ENCODE measurements at places on chromosomes 1 and 21. TPM values are rescaled to one million over a fixed set of nuclear protein-coding genes. Genes with fewer than 3 reads are reported as not detected.

SPATA21 gene
- total RNA-seq: not detected

CRYAA gene
- not detected for total RNA-seq

LCE3D gene
- total RNA-seq: not detected

FCGR1A gene
- not detected for total RNA-seq

- no peak for DNase-seq
Observed at GRCh38 chr1:22582661-22583635, 19.7 kb downstream of the EPHA8 start.

DNA sequence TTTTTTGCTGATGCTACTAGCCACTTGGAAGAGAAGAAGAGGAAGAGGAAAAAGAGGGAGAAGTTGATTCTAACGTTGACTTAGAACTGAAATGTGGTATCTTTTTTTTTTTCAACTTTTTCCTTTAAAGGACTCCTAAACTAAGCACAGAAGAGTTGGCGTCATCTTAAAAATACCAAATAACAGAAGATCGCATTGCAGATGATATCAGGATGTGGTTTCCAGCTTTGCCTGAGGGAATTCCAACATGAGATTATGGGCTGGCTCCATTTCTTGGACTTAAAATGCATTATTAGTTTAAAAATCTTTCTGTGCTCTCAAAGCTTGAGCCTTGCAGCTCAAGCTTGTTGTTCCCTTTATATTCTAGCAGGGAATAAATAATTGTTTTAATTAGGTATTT is 29.8 kb downstream of the WDR3 start:
- DNase-seq: no peak

DNA sequence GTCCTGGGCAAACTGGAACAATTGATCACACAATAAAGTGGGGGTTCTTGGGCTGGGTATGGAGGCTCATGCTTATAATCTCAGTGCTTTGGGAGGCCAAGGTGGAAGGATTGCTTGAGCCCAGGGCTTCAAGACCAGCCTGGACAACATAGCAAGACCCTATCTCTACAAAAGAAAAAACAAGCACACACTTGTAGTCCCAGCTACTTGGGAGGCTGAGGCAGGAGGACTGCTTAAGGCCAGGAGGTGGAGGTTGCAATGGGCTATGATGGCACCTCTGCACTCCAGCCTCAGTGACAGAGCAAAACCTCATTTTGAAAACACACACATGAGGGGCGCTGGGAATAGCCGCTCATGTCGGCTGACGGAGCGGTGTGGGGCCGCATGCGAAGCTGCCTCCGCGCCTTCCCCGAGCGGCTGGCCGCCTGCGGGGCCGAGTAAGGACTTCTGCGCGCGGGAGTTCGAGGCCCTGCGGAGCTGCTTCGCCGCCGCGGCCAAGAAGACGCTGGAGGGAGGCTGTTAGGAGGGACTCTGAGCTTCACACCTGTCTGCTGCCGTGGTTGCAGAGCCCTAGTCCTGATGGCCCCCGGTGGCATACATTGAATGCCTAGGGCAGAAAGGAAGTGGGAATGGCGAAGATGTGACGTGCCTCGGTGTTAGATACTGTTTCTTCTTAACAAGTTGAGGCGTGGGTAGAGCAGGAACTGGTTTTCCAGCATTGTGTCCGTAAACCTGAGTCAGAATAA is 59.5 kb downstream of the ACBD3 start:
- peak; percentile 81 for DNase-seq

- DNase-seq: no peak
Observed at GRCh38 chr1:226603858-226604559, 55.4 kb downstream of the STUM start.

- DNase-seq: peak; percentile 7
Observed at GRCh38 chr1:14094611-14095400, 394.8 kb downstream of the PRDM2 start.

DNA sequence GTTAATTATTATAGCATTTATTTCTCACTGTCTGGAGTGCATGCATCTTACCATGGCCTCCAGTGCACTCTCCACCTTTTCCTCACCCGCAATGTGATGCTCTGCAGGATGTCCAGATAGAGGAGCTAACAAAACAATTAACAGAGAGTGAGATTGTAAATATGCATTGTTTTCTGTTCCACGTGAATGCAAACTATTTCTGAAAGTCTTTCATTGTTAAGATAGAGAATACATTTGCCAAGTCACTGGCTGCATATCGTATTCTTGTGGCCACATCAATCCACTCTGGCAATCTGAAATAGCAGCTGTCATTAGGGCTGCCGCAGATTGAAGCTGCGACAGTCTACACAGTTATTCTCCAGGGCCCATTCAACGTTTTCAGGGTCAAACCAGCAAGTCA is 143.8 kb downstream of the DUSP10 start:
- no peak for DNase-seq
